ENCODE measurements at places on chromosomes 2 and 18. TPM values are rescaled to one million over a fixed set of nuclear protein-coding genes. Genes with fewer than 3 reads are reported as not detected.

DNA sequence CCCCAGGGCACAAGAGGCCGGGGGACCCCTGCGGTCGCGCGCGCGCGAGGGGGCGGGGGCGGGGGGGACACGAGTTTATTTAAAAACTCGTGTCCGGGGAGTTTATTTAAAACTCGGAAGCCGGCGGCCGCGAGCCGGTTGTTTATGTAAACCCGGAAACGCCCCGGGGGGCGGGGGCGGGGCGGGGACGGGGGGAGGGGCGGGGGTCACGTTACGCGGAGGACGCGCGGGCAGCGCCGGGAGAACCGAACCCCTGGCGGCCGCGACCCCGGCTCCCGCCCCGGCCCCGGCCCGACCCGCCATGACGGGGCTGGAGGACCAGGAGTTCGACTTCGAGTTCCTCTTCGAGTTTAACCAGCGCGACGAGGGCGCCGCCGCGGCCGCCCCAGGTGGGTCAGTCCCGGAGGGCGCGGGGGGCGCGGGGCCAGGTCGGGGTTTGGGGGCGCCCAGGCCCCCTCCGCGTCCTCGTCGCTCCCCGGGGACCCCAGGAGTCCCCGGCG lies 4.4 kb downstream of the NFATC1 start:
- peaks cover 75% of the 10 kb centered on the region for H3K4me1 ChIP-seq
- no peaks in the 10 kb centered on the region for H3K36me3 ChIP-seq

DNA sequence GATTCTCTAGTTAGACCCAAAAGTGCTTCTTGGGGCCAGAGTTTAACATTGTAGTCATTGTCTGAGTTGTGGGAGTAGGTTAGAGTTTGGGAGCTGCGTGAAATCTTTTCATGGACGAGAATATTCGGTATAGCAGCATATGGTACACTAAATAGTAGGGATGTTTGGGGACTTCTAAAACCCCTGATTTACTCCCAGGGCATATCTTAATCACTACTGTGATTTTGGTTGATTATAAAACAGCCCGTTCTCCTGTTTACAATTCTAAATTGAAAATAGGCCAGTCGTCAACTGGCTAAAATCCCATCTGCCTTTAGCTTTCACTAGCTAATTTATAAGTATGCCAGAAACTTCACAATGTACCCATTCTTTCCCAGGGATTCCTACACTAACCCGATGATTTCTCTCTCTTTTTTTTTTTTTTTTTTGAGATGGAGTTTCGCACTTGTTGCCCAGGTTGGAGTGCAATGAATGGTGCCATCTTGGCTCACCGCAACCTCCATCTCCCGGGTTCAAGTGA lies 44.3 kb downstream of the MOB4 start:
- H3K27me3 ChIP-seq: no peaks in the 10 kb centered on the region
- no peaks in the 10 kb centered on the region for H3K4me1 ChIP-seq
- no peak overlapping the region for H3K27ac ChIP-seq
- peaks cover 9% of the 10 kb centered on the region for H3K36me3 ChIP-seq

GRCh38 chr2:62526531-62527381 lies 20.8 kb upstream of the TMEM17 start:
- H3K27ac ChIP-seq: no peak overlapping the region
- H3K27me3 ChIP-seq: peaks cover 15% of the 10 kb centered on the region
- H3K36me3 ChIP-seq: no peaks in the 10 kb centered on the region
- no peaks in the 10 kb centered on the region for H3K4me1 ChIP-seq
- no peak for DNase-seq
- H3K4me3 ChIP-seq: no peak overlapping the region

GRCh38 chr18:70299393-70299792 lies 10.5 kb downstream of the SOCS6 start:
- no peaks in the 10 kb centered on the region for H3K27me3 ChIP-seq
- no peaks in the 10 kb centered on the region for H3K36me3 ChIP-seq
- DNase-seq: no peak

DNA sequence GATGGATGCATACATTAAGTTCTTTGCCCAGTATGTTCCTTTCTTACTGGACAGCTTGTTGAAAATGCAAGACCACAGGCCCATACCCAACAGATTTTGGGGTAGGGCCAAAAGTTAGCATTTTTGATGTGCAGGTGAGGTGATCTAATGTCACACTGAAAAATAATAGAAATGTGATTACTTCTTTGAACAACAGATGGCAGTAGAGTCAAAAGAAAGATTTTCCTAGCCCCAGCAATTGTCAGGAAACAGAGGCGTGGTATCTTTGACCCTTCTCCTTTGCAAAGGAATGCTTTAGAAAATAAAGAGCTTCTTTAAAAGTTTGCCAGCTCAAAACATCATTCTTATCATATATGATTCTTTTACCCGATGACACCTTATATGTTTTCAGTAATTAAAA lies 343.6 kb upstream of the SYT4 start:
- no peak overlapping the region for H3K27ac ChIP-seq
- no peaks in the 10 kb centered on the region for H3K36me3 ChIP-seq
- H3K4me3 ChIP-seq: no peak overlapping the region
- no peak for DNase-seq

- H3K27me3 ChIP-seq: no peaks in the 10 kb centered on the region
- no peak for DNase-seq
- no peak overlapping the region for H3K27ac ChIP-seq
- peaks cover 3% of the 10 kb centered on the region for H3K36me3 ChIP-seq
- no peak overlapping the region for H3K4me3 ChIP-seq
Measured at GRCh38 chr2:196891136-196891535, 35.4 kb downstream of the PGAP1 start.

DNA sequence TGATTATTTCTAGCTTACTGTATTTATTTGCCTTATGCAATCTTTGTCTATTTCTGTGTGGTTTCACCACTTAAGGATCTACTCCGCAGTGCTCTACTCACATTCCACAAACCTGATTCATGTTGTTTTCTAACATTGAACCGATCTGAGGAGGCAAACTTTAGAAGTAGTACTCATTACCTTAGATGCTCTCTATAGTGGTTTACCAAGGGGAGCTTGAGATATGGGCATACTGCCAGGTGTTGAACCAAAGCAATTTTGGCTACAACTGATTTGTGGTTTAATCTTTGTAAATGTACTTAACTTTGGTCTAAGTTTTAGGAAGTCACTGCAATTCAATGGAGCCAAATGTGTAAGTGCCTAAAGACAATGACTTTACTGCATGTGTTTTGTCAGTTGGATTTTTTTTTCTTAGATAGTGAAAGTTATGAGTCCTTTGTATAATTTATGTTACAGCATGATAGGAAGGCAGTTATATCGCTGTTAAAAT lies 50.1 kb downstream of the MAP2 start:
- no peak overlapping the region for H3K4me3 ChIP-seq
- no peaks in the 10 kb centered on the region for H3K36me3 ChIP-seq
- no peak for DNase-seq
- no peak overlapping the region for H3K27ac ChIP-seq
- H3K27me3 ChIP-seq: no peaks in the 10 kb centered on the region
- H3K4me1 ChIP-seq: no peaks in the 10 kb centered on the region

- no peaks in the 10 kb centered on the region for H3K4me1 ChIP-seq
- no peaks in the 10 kb centered on the region for H3K27me3 ChIP-seq
Measured at GRCh38 chr18:37270038-37270665, 295.4 kb downstream of the CELF4 start.

GRCh38 chr2:88053296-88053695 lies 2.3 kb downstream of the KRCC1 start:
- H3K27me3 ChIP-seq: no peaks in the 10 kb centered on the region
- H3K36me3 ChIP-seq: no peaks in the 10 kb centered on the region
- peaks cover 11% of the 10 kb centered on the region for H3K4me1 ChIP-seq

DNA sequence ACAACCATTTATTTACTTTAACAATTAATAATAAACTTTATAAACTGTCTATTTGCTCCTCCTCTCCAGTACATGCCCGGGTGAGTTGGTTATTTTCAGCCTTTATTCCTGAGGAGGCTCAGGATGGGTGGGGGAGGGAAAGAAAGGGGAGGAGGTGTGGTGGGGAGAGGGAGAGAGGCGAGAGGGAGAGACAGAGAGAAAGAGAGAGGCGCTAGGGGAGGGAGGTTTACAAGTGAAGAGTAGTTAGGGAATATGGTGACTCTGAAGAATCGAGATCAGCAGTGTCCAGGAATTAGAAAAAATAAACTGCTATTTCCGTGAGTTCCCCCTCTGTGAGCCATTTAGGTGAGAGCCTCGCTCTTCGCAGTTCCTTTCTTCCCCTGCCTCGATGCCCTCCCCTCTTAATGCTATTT lies 138.9 kb downstream of the MEIS1 start:
- DNase-seq: no peak
- H3K36me3 ChIP-seq: no peaks in the 10 kb centered on the region
- no peak overlapping the region for H3K27ac ChIP-seq
- H3K4me1 ChIP-seq: peaks cover 7% of the 10 kb centered on the region
- no peak overlapping the region for H3K4me3 ChIP-seq

DNA sequence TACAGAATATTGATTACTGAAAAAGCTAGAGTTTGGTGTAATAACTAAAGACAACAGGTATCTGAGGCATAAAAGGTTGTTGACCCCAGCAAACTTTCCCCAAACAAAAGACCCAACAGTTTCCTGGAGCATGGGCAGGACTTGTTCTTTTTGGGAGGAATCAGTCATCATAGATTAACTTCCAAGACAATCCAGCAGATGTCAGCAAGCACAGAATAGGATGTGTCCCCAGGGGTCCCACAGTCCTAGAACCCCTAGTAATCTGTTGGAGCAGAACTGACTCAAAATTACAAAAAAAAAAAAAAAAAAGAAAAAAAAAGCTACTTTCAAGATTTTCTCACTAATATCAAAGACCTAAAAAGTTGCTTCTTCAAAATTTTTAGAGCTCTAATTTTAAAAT lies 564.7 kb upstream of the SLC39A10 start:
- no peak overlapping the region for H3K4me3 ChIP-seq
- H3K27me3 ChIP-seq: no peaks in the 10 kb centered on the region
- no peaks in the 10 kb centered on the region for H3K36me3 ChIP-seq

DNA sequence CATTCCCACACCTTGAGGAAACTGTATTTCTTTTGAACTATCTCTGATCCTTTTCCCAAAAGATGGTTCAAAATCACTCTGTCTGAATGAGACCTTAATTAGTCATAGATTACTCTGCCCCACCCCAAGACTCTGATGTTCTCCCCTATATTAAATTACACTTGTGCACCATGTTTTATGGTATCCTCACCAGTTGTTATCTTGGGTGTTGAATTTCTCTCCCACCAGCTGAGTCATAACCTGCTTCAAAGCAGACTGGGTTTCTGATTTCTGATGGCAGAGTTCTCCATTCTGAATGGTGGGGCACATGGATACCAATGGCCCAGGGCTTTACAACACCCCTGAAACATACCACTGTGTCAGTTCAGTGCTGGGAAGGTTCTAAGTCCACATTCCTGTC lies 15.0 kb downstream of the CDH20 start:
- H3K4me1 ChIP-seq: no peaks in the 10 kb centered on the region
- no peak overlapping the region for H3K27ac ChIP-seq
- DNase-seq: no peak

GRCh38 chr2:173239644-173240043 lies 115.0 kb upstream of the CDCA7 start:
- no peak overlapping the region for H3K4me3 ChIP-seq
- H3K36me3 ChIP-seq: no peaks in the 10 kb centered on the region
- H3K4me1 ChIP-seq: no peaks in the 10 kb centered on the region
- no peak for DNase-seq

GRCh38 chr2:127574656-127575055 lies 39.2 kb downstream of the MYO7B start:
- DNase-seq: no peak
- peaks cover 12% of the 10 kb centered on the region for H3K4me1 ChIP-seq
- peaks cover 20% of the 10 kb centered on the region for H3K27me3 ChIP-seq

GRCh38 chr2:107197594-107198294 lies 311.8 kb upstream of the ST6GAL2 start:
- no peak overlapping the region for H3K4me3 ChIP-seq
- no peak overlapping the region for H3K27ac ChIP-seq
- H3K27me3 ChIP-seq: no peaks in the 10 kb centered on the region

GRCh38 chr2:10158681-10159080 lies 36.1 kb downstream of the RRM2 start:
- no peaks in the 10 kb centered on the region for H3K36me3 ChIP-seq
- no peaks in the 10 kb centered on the region for H3K27me3 ChIP-seq
- H3K4me3 ChIP-seq: no peak overlapping the region
- no peak overlapping the region for H3K27ac ChIP-seq
- peaks cover 12% of the 10 kb centered on the region for H3K4me1 ChIP-seq

Gene EGR4
- total RNA-seq: 0.10 TPM

Gene MALT1
- total RNA-seq: 54.5 TPM

Gene METTL4
- 15.1 TPM for total RNA-seq

Gene MOGAT1
- total RNA-seq: not detected

Gene GAL3ST2
- not detected for total RNA-seq

Gene RSAD2
- total RNA-seq: 3.2 TPM

Gene TMBIM1
- total RNA-seq: 144 TPM

Gene TRABD2A
- total RNA-seq: 219 TPM

Gene NPHP1
- 1.1 TPM for total RNA-seq

Gene SAG
- total RNA-seq: not detected

Gene NCKAP5
- total RNA-seq: 0.06 TPM

Gene NETO1
- not detected for total RNA-seq

Gene ZC3H8
- total RNA-seq: 22.1 TPM

Gene TXNDC2
- total RNA-seq: not detected

Gene BCS1L
- 71.1 TPM for total RNA-seq

Measured in T-cell (primary cell).